Fibroblast of skin of right biceps (primary cell): ENCODE measurements at places on chromosomes 1 and 21.

GRCh38 chr1:151393583-151393982 lies 5.8 kb upstream of the PSMB4 start:
- DNase-seq = no peak

GRCh38 chr1:33575324-33575879 lies 103.0 kb downstream of the ZSCAN20 start:
- DNase-seq = no peak

- no peak for DNase-seq
Measured at GRCh38 chr1:152335399-152335798, 10.4 kb upstream of the FLG start.

DNA sequence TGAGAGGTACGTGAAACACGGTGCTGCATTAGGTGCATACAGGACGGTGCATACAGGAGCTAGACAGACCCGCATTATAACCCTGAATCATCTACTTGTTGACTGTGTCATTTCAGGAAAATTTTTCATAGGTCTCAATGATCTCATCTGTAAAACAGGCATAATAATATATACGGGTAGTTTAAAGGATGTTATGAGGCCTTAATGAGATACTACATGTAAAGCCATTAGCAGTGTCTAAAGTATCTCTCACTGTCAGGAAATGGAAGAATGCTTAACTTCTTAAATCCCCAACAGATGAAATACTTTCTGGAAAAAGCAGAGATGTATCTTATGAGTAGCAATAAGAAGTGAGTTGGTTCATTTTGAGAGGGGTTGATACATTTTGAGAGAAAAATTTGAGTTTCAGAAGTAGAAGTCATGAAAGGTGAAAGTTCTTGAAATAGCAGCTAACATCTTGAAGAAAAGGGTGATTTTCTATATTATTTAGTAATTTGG lies 669.6 kb downstream of the PTPRC start:
- DNase-seq = no peak

DNA sequence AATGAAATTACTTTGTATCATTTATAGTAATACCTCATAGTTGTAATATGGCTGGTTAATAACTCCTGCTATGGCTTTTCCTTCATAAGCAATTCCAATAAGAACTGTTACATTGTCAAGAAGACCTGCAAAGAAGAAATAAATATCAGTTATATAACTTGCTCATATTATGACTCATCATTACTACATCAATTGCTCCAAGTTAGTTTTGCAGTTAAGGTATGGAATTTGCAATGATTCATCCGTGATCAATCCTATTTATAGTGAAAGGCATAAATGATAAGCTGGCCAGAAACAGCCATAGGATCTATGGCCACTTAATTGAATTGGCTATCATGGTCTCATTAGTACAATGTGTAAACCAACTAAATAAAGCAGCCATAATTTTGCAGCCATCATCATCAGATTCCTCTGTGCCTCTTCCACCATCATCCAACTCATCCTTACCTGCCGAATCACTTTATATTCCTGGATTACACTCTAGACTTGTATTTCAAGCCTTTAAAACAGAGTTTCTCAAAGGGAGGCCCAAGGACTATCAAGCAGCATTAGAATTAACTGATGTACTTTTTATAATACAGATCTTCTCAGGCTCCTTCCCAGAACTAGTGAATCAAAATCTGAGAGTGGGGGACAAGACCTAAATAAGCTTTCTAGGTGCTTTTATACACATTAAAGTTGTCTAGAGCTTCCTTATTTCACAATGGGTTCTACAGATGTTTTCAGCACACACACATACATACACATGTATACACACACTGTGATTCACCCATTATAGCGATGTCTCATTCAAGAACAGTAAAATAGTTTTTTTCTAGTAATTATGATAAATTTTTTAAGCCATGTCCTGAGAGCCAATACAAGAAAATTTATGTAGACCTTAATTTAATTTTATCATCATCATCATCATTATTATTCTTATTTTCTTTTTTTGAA lies 21.2 kb upstream of the EPRS1 start:
- DNase-seq = peak; percentile 79

GRCh38 chr1:172469717-172470116 lies 25.8 kb upstream of the PIGC start:
- no peak for DNase-seq

DNA sequence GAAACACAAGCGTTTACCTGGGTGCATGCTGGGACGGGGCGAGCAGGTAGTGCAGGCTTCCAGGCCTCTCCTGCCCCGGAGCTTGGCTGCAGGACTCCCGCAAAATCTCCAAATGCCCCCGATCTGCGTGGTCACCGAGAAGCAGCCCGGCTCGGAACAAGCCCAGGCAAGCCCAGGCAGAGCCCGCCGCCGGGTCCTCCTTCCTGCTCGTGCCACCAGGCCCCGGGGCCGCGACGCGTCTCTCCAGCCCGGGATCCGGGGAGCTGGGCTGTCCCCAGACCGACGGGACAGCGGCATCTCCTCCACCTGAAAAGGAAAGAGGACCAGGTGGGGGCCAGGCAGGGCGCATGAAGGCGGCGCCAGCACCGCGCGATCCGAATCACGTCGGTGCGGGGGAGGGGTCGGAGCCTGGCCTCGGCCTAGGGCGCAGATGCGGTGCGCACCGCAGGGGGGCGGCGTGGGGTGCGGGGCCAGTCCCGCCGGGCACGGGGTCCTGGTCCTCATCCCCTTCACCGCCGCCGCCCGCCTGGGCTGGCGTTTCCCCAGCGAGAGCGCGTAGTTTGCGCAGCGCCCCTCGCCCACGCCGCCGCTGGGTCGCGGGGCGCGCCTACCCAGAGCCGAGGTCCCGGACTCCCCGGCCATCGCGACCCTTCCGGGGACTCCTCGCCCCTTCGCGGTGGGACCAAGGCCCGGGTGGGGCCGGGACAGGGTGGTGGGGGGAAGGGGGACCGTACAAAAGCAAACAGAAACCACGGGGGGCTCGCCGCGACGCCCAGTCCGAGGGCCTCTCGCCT lies 52.4 kb upstream of the H6PD start:
- peak; percentile 46 for DNase-seq

DNA sequence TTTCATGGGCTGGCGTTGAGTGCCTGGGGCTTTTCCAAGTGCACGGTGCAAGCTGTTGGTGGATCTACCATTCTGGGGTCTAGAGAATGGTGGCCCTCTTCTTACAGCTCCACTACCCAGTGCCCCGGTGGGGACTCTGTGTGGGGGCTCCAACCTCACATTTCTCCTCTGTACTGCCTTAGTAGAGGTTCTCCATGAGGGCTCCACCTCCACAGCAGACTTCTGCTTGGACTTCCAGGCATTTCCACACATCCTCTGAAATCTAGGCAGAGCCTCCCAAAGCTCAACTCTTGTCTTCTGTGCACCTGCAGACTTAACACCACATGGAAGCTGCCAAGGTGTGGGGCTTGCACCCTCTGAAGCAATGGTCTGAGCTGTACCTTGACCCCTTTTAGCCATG lies 82.1 kb downstream of the CCDC18 start:
- DNase-seq = no peak

GRCh38 chr1:30716646-30717045 lies 6.7 kb downstream of the MATN1 start:
- DNase-seq = no peak

DNA sequence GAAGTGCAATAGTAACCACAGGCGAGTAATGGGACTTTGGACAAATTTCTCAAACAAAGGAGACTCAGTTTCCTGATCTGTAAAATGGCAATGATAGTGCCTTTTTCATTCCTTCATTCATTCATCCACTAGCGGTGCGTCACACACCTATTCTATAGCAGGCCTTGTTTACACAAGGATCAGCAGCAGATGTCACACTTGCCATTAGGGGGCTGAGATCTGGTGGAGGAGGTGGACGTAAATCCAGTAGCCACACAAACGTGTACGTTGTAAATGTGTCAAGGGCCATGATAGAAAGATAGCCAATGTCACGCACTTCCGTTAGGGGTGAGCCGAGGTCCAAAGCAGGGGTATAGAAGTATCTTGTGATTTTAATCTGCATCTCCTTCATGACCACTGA lies 34.2 kb downstream of the SERINC2 start:
- no peak for DNase-seq

GRCh38 chr1:54253480-54253879 lies 53.5 kb downstream of the MRPL37 start:
- peak; percentile 96 for DNase-seq

GRCh38 chr1:99082366-99082765 lies 77.7 kb upstream of the PLPPR5 start:
- DNase-seq = no peak

- peak; percentile 28 for DNase-seq
Measured at GRCh38 chr1:116910379-116911187, 867 bp downstream of the PTGFRN start.

DNA sequence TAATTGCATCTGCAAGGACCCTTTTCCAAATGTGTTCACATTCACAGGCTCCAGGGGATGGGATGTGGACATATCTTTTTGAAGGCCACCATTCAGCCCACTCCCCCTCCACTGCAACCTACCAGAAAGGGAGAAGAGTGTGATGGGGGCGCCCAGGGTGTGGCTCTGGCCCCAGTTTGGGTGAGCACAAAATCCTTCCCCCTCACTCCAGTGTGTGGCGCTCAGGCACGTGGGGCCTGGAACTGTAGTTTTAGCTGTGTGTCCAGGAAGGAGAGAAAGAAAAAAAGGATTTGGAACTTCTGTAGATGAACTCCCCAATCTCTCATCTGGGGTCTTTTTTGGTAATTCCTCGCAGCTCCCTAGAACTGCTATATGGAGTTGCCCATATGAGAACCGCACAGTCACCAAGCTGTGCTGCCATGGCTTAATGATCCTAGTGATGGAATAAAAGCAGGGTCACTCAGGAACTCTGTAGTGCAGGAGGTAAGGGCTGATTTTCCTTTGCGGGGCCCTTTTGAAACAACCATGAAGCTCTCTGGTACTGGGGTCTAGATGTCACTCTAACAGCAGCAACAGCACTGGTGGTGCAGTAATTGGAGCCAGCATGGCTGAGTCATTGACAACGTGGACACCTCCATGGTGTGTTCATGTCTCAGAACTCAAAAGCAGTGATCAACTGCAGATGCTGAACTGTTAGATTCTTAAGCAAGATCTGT lies 17.0 kb downstream of the AGT start:
- DNase-seq = peak; percentile 68

DNA sequence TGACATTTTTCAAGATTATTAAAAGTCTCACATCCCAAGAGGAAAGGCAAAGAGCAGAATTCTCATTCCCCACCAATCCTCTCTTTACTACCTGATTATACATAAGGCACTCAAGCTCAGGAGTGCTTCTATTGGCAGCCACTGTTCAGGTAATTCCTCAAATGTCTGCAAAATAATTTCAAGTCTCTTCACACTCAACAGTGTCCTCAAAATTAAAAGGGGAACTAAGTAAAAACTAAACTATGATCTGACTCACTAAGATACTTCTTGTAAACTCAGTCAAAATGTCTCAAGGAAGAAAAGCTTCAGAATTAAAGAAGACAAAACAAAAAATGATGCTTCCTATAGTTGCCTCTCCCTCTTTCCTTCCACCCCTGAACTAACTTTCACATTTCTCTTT lies 135.6 kb downstream of the GPATCH2 start:
- DNase-seq = no peak

- DNase-seq = no peak
Measured at GRCh38 chr1:175646439-175647209, 96.8 kb downstream of the TNR start.

GRCh38 chr21:41717573-41718330 lies 49.1 kb downstream of the RIPK4 start:
- DNase-seq = no peak

DNA sequence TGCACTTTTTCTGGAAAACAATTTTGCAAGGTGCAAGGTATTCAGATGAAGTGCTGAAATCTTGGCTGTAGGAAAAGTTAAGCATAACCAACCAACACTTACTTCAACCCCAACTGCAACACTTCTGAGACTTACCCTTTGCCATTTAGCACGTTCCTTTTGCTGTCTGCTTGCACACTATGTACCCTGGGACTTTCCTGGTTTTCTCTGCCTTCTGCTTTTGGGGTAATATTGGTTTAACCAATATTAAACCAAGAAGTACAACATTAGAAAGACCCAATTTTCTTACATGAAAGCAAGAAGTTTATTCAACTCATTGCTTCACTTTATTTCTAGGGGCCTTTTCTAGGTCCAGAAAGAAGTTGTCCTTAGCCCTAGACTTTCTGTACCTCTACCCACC lies 193.0 kb downstream of the HLX start:
- DNase-seq = no peak

DNA sequence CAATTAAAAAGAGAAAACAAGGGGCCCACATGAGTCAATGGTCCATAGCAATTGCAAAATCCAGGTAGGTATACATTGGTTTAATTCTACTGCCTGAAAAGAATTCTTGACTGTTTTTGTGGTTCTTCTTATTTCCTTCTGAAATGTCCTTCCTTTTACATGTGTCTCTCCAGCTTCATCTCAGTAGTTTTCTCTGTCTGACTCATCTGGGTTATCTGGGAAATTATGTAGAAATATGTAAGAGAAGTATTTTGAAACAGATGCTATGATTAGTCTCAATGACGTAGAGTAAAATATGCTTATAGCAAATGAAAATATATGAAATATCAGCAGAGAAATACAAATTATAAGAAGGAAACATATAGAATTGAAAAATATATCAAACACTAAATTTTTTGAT lies 953.2 kb downstream of the BRINP3 start:
- peak; percentile 19 for DNase-seq

GRCh38 chr1:17059391-17060305 lies 5.8 kb upstream of the SDHB start:
- peak; percentile 66 for DNase-seq

GRCh38 chr1:6653436-6654290 lies 29.0 kb downstream of the THAP3 start:
- no peak for DNase-seq

GRCh38 chr1:35554266-35555211 lies 2.7 kb downstream of the KIAA0319L start:
- DNase-seq = no peak

DNA sequence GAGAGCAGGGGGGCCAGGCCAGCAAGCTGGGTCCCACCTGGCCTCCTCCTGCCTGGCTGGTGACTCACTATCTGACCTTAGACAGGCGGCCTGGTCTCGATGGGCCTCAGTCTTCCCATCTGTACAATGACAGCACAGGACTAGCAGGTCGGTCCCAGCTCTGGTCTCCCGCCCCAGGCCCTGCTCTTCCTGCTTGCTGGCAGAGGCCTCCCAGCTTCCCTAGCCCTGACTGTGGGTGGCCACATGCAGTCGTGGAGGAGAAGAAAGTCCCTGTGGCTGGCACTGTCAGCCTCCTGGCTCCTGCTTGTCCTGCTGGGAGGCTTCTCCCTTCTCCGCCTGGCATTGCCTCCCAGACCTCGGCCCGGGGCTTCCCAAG lies 817 bp downstream of the EXTL1 start:
- no peak for DNase-seq

DNA sequence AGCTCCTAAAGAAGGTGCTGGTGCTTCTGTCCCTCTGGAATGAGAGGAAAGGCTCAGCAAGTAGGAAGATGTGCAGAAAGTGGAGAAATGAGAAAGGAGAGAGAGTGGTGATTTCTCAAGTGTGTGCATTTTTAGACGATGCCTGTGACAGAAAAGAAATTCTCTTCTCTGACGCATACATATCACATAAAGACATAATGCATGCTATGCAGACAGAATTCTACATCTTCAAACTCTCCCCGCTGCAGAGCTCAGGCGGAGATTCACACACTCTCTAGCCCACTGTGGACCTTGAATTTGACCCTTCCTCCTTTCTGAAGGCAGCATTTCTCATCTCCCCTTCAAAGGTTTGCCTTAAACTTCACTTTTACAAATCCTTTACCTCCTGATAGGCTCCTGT lies 52.0 kb upstream of the CAMK1G start:
- no peak for DNase-seq
